Tongue (tissue), 3 donors: ENCODE measurements at places on chromosomes 11 and 22. TPM values are rescaled to one million over a fixed set of nuclear protein-coding genes. Genes with fewer than 3 reads are reported as not detected.
A peak's percentile ranks its signal among the peaks of the same experiment; 100 is the strongest.

DNA sequence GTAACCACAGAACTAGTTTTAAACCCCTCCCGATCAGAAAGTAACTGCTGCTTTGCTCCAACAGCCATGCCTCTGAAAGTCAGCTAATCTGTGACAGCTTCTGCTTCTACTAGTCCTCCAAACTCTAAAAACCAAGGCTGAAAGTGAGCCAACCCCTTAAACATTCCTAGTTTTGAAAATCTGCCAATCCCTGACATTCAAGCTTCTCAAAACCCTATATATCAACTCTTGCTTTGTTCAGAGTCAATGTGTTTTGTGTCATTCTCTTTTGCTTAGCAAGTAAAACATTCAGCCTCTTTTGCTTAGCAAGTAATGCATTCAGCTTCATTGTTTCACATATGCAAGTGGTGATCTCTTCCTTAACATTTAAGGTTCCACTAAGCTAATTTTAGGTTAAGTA is 56.9 kb downstream of the ATG16L2 start:
- DNase-seq = peak; percentile 48

- DNase-seq = no peak
Measured at GRCh38 chr11:128279866-128280265, 307.5 kb downstream of the ETS1 start.

Gene OR2AT4
- not detected for total RNA-seq

GRCh38 chr22:17726928-17727897 is 47.1 kb downstream of the BID start:
- peak; percentile 59 for DNase-seq

- DNase-seq = no peak
Measured at GRCh38 chr11:8744423-8744822, 61.8 kb downstream of the RPL27A start.

Gene FXYD2
- total RNA-seq = 3.6 TPM

Gene DLG2
- total RNA-seq = 14.4 TPM

- DNase-seq = peak; percentile 88
Measured at GRCh38 chr11:75583718-75584658, 21.9 kb downstream of the SERPINH1 start.

GRCh38 chr11:121391914-121392313 is 60.2 kb upstream of the SORL1 start:
- peak; percentile 12 for DNase-seq

- no peak for DNase-seq
Measured at GRCh38 chr22:32587449-32587848, 112.8 kb downstream of the FBXO7 start.

GRCh38 chr11:117654281-117655255 is 142.4 kb downstream of the DSCAML1 start:
- peak; percentile 87 for DNase-seq

Gene CACNA1I
- 0.10 TPM for total RNA-seq

- DNase-seq = no peak
Measured at GRCh38 chr22:48299801-48300200, 1527.9 kb downstream of the BRD1 start.

DNA sequence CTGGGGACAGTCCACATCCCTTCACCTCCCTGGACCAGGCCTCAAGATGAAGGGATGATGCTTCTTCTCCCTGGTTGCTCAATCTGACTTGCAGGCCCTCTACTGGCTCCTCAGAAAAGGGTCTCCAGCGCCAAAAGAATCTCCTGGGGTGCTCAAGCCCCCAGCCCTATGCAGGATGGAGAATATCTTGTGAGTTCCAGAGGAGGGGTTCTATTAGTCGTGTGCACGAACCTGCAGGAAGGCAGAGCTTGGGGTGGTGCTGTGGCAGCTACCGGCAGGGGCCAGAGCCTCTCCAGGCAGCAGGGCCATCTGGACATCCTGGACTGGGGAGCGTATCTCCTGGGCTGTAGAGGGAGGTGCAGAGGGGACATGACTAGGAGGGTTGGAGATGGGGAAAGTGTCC is 1339.5 kb downstream of the BRD1 start:
- peak; percentile 37 for DNase-seq

GRCh38 chr11:70354629-70355028 is 43.7 kb upstream of the CTTN start:
- no peak for DNase-seq

- no peak for DNase-seq
Measured at GRCh38 chr11:70278994-70279393, 8.5 kb downstream of the PPFIA1 start.

DNA sequence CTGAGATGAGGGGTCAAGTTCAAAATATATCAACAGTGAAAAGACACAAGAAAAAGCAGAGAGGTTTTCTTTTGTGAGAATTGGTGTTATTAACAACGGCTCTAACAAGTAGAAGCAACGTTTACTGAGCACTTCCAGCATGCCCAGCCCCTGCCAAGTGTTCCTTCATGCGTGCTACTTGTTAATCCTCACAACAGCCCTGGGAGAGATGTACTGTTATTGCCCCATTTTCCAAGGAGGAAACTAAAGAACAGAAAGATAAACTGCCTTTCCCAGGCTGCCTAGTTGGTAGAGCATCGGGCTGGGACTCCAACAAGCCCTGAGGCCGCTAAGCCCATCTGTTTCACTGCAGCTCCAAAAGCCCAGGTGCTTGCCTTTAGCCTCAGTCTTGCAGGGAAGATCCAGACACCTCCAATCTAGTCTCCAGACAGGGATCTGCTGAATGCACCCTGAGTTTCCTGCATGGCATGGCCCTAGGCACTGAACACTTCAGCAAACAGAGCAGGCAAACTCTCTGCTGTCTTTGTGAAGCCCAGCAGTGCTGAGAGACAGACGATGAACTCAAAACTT is 25.5 kb downstream of the SPATA19 start:
- DNase-seq = no peak

Gene OR52E1
- total RNA-seq = not detected

Gene MS4A6E
- total RNA-seq = not detected

Gene B3GAT1
- total RNA-seq = 0.41 TPM

- DNase-seq = no peak
Measured at GRCh38 chr22:24159650-24160049, 21.6 kb upstream of the SUSD2 start.

Gene TOMT
- not detected for total RNA-seq

Gene POU2AF1
- total RNA-seq = 0.72 TPM

DNA sequence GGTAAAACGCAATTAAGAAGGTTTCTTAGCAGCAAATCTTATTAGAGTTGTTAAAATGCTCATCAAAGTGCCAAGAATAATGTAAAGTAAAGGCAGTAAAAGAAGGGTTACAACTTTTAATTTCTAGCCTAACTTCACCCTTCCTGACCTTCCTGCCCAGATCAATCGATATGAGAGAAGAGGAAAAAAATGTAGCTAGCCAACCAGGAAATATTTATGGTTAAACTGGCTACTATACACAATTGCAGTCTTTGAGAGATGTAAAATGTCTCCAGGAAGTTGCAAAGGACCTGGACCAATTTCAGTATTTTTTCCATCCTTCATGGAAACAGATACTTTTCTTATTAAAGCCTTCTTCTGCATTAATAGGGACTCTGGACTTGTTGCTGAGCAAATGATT is 141.8 kb upstream of the CCDC90B start:
- DNase-seq = no peak

GRCh38 chr22:44460691-44461375 is 37.2 kb downstream of the RTL6 start:
- DNase-seq = no peak

GRCh38 chr11:16860617-16861016 is 122.2 kb downstream of the C11orf58 start:
- DNase-seq = no peak

GRCh38 chr11:122711831-122712381 is 56.4 kb downstream of the UBASH3B start:
- DNase-seq = peak; percentile 89

DNA sequence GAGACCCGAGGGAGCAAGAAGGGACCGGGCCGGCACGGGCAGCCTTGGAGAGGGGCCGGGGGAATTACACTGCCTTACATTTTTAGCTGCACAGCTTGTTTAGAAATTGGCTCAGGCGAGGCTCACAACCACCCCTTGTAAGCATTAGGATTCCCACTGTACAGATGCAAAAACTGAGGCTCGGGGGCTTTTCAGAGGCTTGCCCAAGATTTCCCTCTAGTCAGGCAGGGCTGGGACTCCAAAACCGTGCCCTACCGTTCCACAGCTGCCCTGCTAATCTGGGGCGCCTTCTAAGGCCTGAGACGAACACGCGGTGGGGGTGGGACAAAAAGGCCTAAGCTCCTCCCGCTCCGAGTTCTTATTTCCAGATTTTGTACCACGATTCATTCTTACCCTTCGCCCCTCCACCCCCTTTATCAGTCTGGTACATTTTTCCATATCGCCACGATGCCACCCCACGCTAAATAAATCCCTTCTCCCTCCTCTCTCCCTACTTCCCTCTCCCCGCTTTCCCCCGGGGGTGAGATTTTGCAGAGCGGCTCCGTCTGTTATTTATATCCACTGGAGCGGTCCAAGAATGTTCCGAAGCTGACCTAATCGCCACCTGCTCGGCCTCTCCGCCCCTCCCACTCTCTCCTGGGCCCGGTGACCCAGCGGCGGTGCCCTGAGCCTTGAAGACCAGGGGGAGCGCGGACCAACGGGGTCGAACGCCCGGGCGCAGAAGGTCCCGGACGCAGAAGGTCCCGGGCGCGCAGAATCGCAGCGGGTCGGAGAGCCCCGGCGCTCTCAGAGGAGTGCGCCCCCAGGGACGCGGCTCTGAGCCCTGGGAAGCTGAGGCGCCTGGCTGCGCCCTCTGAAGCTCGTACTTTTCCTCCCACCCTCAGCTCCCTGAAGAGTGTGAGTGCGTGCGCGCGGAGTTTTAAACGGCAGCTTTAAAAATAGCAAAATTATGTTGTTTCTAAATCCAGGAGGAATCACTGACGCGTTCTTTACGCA is 764 bp upstream of the PACSIN3 start:
- peak; percentile 85 for DNase-seq

- DNase-seq = no peak
Measured at GRCh38 chr11:33500332-33500731, 200.3 kb downstream of the C11orf91 start.

GRCh38 chr11:43688394-43688793 is 7.9 kb downstream of the HSD17B12 start:
- no peak for DNase-seq

Gene VSTM5
- 1.6 TPM for total RNA-seq

DNA sequence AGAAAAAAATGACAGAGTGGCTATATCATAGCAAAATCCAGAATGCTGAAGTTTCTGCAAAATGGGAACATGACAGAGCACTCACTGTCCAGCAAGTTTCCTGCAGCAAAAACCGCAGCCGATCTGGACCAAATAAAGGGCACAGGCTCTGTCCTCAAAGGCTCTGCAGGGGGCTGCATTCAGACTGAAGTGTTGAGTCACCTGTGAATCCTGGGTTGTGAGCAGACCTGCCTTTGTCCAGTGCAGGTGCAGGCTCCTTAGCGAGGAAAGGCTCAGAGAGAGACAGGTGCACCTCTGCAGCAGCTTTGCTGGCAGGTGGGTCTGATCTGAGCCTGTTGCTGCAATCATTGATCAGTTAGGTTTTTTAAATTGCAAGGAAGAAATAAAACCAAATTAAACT is 29.3 kb upstream of the NFAM1 start:
- no peak for DNase-seq

GRCh38 chr11:122394313-122394712 is 261.2 kb upstream of the UBASH3B start:
- peak; percentile 76 for DNase-seq

- DNase-seq = no peak
Measured at GRCh38 chr22:39489094-39490068, 12.7 kb upstream of the MIEF1 start.

Gene F2
- total RNA-seq = not detected

Gene FGF4
- not detected for total RNA-seq

- no peak for DNase-seq
Measured at GRCh38 chr11:61833926-61834277, 5.8 kb downstream of the FADS2 start.

DNA sequence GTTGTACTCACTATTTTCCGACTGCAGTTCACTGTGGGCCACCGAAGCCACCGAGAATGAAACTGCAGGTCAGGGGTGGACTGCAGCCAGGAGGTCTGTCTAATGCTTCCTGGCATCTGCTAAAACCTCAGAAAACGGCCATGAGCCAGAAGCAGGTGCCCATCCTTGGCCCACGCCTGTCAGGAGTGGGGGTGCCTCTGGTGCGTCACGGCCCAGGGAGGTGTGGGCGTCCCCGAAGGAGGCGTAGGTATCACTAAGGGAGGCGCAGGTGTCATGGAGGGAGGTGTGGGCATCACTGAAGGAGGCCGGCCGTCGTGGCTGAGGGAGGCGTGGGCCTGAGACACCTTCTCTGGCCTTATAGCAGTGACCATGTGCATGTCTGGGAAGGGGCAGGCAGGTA is 456.2 kb downstream of the TBC1D22A start:
- no peak for DNase-seq

- DNase-seq = no peak
Measured at GRCh38 chr22:34638128-34638527, 427.8 kb upstream of the ISX start.

DNA sequence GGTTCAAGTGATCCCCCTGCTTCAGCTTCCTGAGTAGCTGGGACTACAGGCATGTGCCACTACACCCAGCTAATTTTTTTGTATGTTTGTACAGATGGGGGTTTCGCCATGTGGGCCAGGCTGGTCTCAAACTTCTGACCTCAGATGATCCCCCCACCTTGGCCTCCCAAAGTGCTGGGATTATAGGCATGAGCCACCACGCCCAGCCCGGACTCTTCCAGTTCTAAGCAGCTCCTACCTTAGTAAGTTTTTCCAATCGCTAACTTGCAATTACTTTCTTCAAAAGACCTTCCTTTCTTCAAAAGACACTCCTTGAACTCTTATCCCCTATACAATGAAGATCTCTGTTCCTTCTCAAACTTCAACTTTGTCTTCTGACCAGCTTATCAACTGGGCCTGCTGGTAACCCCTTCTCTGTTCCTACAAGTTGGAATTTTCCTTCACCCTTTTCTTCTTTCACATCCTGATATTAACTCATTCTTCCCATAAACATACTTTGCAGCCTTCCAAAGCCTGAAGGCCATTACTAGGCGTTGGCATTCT is 25.8 kb downstream of the RBFOX2 start:
- no peak for DNase-seq

DNA sequence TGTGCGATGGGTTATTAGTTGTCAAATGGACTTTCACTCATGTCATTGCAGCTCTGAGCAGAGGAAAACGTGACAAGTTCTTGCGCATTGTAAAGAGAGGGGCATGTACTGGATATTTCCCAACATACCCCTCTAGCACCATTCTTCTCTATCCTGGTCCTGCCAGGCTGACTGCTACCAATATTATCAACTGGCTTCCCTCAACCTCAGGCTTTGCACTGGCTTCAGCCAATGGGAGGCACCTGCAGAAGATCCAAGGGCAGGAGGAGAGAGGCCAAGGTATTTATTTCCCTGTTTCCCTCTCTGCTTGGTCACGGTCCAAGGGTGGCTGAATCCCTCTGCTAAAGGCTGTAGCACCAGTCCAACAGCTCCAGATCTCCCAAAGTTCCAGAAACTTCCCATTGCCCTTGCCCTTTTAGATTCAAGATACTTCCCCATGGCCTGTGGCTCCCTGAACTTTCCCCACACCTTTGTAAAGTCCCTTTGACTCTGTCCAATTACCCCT is 175.6 kb upstream of the NECTIN1 start:
- DNase-seq = no peak

DNA sequence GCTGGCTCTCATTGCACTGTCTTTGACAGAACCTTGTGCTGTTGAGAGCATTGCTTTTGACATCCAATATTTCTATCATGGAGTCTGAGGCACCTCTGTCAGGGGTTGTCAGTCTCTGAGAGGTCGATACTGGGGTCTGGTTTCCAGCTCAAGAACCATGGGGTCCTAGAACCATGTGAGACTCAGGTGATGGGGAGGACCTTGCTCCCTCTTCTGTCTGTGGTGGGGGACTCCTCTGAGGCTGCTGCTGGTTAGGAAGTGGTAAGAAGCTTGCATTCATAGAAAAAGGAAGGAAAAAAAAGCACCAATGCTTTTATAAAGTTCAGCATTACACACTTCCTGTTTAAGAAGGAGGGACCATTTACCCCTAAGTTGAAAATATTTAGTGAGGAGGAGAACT is 91.8 kb upstream of the CD44 start:
- no peak for DNase-seq
